NCI-H2029 treated with DMSO at 0.1 percent for 48 hours (cell line): ENCODE measurements at places on chromosomes 5 and 9.

DNA sequence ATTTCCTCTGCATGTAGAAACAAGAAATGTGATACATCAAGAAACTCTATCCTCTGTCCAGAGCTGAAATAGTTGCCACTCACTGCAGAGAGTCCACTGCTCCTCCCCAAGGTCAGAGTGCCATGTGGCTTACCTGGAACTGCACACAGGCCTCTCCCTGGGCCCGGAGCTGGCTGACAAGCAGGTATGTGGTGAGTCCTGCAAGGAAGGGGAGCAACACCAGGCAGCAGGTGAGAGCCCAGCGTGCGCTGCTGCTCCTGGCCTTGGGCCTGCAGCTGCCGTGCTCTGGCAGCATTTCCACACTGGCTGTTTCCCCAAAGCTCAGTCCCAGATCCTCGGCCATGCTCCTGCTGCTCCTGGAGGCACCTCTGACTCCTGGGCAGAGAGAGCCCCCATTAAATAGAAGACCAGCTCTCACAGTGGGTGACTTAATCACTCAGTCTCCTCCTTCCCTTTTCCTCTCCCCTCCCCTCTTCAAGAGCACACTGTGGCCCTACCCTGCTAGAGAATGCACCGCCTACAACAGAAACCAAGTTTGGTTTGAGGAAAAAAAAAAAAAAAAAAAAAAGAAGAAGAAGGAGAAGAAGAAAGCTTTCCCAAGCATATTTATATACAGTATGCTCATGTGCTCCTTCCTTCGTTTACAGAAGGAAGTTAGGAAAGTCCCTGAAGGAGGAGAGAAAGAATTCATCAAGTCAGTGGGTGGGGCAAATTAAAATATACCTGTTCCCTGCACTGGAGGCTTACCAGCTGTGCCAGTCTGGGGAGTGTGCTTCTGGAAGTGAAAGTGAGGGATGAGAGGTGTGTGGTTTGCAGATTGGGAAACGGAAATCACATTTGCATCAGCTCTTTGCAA lies at the start of gene TNFSF15:
Gene TNFSF15, minus strand, starts transcription at position 370 of the 856 bp plus-strand sequence. Its CDS starts 27 bp downstream, at position 343.
- no peak for DNase-seq

DNA sequence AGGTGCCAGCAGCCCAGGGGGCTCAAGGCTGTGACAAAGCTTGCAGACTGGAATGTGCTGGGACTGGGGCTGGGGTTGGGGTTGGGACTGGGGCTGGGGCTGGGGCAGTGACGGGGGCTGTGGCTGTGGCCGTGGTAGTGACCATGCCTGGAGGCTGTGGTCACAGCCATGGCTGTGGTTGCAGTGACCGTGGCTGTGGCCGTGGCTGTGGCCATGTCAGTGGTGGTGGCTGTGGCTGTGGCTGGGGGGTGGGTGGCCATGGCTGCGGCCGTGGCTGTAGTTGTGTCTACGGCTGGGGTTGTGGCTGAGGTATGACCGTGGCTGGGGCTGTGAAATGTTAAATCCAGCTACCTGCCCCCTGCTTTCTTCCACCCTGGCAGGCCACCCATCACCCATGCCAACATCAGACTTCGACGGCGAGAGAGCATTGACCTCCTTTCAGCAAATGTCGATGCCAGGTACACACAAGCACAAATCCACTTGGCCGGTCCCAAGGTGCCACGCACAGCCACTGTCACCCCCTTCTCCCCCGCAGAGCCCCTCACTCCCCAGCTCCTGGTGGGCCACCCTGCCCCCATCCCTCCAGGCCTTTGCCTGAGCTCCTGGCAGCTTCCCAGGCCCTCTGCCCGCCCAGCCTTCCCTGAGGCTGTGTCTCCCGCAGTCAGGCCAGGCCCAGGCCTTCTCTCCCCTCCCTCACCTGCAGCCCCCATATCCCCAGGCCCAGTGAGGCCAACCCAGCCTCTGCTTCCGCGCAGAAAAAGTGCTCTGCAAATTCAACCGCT lies 15.3 kb downstream of the LCN9 start:
- DNase-seq: no peak

- DNase-seq: no peak
Observed at GRCh38 chr5:97888439-97888838, 705.4 kb upstream of the RIOK2 start.

DNA sequence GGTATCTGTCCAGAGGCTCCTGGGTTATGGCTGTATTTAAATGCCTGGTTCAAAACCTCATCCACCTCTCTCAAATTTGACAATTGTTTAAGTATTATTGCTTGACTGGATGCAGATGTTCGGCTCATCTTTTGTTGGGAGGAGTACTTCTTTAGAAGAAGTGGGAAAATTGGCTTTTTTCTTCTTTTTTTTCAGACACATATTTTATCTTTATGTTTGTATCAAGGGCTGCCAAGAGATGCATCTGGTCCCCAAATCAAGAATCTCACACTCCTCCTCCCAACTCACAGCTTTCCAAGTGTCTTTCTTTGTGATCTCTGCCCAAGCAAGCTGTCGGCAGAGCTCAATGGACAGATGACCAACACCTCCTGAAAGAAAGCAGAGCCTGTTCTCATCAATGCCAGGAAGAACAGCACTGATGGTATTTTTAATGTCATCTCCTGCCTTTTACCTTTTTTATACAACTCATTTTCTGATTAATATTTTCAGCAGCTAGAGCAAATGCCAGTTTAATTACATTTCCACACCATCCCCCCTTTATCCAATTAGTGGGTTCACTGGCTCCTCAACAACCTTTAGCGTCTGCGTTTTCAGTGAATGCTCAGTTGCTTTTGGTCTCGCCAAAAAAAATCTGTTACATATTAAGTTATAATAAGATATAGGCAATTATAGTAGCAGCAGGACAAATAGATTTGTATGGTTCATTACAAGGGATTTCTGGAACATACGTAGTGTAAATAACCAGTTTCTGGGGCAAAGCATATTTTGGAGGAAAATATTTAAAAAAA lies 110.3 kb upstream of the SLIT3 start:
- DNase-seq: no peak
